ENCODE measurements at places on chromosomes 2 and 18.
A peak's percentile ranks its signal among the peaks of the same experiment; 100 is the strongest.

DNA sequence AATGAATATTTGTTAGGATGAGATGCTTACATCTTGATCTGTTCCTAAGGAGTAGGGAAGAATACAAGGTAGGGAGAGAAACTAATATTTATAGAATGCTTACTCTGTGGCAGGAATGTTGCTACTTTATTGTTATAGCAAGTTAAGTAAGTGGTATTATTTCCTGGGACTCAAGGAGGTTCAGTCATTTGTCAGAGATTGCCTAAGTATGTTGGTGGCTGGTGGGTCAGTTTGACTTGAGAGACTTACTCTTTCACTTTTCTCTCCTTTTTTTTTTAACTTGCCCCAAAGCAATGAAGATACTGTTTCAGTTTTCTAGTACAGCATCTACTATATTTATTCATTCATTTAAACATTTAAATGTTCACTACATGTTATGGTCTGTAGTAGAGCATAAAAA, 209.2 kb upstream of the STON1 start:
- no peak for DNase-seq

GRCh38 chr2:36409935-36410334, 54.4 kb downstream of the CRIM1 start:
- DNase-seq = no peak

DNA sequence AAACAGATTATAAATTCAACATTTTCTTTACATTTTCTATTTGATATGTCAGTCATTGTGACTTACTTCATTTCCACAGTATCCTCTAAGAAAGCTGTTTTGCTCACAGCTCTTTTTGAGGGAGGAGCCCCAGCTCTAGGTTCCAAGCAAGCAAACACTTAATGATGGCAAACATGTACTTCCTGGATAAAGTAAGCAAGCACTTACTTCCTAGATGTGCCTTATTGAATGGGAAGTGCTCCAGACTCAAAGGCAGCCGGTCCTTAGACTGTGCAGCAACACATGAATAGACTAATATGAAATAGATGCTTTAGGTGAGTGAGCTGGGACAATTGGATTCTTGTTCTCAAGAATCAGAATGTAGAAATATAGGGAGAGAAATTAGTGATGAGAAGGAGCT, 2149.8 kb upstream of the PIK3C3 start:
- DNase-seq = no peak

DNA sequence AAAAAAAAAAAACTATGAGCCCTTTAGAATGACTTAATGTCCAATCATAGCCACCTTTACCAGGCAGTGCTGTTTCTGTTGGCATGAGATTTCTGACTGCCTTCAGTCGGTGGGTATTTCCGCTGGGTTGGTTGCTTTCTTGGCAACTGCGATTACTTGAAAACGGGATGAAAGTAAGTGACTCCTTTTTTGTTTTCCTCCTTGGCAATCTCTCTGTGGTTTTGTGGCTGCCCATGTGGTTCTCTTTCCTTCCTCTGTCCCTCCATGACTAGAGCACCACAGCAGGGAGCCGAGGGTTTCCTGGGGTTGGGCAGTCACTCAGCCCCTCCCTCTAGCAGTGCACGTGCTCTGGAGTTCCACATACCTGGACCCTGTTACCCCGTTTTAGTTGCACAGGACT, 112.1 kb downstream of the KLHL29 start:
- DNase-seq = no peak

- no peak for DNase-seq
These were observed 15.4 kb downstream of the BCL11A start for GRCh38 chr2:60538101-60538500.

DNA sequence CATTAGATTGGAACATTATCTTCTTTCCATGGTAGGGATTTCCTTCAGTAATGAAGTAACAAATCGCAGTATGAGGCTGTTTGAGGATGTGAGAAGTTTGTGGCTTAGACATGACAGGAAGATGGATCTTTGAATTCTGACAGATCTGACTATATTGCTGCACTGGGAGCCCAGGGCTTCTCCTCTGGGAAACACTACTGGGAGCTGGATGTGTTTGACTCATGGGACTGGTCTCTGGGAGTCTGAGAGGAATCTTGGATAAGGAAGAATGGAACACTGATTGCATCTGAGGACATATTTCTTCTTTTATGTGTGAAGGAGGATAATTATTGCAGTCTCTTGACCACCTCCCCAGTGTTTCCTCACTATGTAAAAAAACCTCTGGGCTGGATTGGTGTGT, 77.2 kb upstream of the ST6GAL2 start:
- DNase-seq = no peak

- no peak for DNase-seq
These were observed 157.2 kb downstream of the WDSUB1 start for GRCh38 chr2:159129269-159129668.

GRCh38 chr18:32328379-32328778, 138.5 kb downstream of the MEP1B start:
- DNase-seq = no peak

- DNase-seq = no peak
These were observed 33.3 kb upstream of the E2F6 start for GRCh38 chr2:11499081-11499743.

DNA sequence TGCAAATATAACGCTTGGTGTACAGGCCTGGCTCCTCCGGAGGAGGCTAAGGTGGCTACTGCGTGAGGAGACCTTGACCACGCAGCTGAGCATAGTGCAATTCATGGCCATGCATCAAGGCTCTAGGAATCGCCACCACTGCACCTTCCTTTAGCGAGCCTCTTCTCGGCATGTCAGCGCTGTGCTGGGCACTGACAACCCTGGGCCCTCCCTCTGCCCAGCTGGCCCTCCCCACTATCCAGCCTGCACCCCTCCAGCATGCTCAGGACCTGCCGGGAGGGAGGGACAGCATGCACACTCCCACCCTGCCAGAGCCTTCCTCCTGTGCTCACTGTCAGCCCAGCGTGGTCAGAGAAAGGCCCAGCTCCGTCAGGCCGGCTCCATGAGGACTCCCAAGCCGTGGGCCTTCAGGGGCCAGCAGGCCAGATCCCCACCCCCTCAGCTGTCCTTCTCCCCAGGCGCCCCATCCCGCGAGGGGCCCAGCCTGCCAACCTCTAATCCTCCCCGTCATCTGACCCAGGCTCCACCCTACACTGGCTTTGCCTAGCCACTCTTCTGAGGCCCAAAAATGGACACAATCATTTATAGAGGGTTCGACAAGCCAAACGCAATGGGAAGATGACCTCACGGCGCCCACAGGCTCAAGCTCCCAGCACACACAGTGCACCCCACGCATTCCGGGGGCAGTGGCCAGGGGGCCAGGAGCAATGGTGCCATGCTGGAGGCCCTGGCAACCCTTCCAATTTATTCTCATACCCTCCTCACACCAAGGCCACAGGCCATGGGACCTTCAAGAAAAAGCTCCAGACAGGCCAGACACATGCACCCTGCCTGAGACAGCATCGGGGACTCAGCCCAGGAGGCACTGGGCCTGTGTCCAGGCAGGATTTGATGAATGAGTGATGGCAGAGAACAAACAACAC, 3.5 kb downstream of the BIN1 start:
- no peak for DNase-seq

GRCh38 chr2:80438686-80439085, 134.1 kb upstream of the LRRTM1 start:
- DNase-seq = no peak

DNA sequence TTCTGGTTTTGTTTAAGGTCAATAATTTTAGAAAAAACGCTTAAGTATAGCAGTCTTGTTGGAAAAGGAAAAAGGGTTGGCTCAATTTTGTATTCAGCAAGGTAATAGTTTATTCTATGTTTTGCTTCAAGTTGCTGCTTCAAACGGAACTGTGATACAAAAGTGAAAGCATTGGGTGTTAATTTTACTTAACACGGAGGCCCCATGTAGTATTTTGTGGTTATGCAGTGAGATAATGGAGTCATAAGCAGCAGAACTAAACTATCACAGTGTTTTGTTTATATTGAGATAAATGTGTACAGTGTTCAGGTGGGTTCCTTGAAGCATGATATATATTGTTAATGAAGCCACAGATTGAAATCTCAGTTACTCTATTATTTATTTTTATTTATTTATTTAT, 67.0 kb upstream of the LYPD6B start:
- DNase-seq = no peak

DNA sequence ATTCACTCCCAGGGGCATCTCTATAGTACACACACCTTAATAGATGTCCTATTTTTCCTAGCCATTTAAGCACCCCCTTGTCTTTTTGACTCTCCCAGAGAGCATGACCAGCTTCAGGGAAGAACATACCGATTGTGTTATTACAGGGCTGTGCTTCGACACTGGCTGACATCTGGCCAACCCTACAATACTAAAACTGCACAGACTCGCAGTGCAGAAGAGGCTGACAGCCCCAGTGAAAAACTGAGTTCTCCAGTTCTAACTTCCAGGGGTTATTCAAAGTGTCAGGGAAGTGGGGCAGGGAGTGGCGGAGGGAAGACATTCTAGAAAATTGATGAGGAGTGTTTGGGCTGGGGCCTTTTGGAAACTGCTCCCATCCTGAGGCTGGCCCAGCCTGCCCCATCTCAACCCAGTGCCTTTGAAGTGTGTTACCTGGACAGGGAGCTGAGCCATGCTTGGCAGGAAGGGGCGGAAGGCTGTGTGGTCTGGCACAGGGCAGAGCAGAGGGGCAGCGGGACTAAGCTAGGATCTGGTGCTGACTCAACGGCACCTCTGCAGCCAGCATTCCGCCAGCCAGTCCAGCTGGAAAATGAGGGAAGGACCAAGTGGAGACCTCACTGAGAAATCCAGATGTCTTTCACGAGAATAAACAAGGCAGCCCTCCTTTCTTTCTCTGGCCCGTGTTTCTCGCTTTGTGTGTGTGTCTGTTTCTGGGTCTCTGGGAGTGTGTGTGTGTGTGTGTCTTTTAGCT, 15.4 kb upstream of the IGFBP5 start:
- no peak for DNase-seq

DNA sequence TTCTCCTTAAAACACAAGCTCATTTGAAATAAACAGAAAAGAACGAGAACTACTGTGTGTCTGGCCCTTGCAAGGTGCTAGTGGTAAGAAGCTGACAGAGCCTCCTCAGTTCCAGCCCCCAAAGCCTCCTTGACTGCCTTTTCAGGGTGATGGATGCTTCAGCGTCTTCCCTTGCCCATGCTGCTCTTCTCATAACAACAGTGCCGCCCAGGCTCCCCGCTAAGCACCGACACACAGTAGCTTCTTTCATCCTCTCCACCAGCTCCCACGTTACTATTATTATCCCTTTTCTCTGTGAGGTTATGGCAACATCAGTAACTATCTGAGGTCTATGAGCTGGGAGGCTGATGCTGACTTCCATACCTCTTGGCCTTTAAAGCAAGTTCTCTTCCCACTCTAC, 418.6 kb downstream of the TSN start:
- no peak for DNase-seq

GRCh38 chr2:69946351-69947324, 14.8 kb downstream of the ASPRV1 start:
- peak; percentile 36 for DNase-seq

DNA sequence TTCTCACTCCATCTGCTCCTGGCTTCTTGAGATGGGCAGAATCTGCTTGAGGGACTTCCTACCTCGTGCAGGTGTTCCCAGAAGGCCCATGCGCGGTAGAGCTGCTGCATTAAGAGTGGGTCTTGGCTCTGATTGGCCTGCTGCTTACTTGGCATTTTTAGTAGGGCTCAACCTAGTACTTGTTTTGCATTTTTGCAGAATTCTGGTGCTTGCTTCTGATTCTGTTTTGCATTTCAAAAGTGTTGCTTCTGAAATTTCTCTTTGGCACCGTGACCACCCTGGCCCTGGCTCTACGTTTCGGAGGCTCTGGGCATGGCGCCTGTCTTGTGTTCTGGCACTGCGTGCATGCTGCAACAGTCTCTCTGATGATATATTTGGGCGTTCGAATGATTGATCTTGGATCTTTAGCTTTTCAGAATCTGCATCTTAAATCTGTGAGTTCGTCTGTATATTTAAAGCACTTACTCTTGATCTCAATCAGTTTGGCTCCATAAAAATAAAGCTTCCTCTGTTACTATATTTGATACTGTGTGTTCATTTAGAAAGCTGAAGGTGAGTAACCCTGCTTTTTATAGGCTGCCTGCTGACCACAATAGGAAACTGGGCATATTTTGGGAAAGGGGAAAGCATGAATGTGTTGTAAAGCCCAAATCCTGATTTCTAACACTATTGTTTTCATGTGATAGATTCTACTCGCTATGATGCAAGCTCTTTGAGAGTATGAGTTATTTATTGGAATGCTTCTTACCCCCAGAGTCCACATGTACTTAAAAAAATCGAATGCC, 22.2 kb downstream of the EFR3B start:
- no peak for DNase-seq

GRCh38 chr2:10658041-10658913, 31.5 kb downstream of the NOL10 start:
- no peak for DNase-seq

GRCh38 chr2:1516798-1517060, 103.5 kb downstream of the TPO start:
- no peak for DNase-seq

- no peak for DNase-seq
These were observed 191.9 kb upstream of the CHAC2 start for GRCh38 chr2:53575721-53576124.

DNA sequence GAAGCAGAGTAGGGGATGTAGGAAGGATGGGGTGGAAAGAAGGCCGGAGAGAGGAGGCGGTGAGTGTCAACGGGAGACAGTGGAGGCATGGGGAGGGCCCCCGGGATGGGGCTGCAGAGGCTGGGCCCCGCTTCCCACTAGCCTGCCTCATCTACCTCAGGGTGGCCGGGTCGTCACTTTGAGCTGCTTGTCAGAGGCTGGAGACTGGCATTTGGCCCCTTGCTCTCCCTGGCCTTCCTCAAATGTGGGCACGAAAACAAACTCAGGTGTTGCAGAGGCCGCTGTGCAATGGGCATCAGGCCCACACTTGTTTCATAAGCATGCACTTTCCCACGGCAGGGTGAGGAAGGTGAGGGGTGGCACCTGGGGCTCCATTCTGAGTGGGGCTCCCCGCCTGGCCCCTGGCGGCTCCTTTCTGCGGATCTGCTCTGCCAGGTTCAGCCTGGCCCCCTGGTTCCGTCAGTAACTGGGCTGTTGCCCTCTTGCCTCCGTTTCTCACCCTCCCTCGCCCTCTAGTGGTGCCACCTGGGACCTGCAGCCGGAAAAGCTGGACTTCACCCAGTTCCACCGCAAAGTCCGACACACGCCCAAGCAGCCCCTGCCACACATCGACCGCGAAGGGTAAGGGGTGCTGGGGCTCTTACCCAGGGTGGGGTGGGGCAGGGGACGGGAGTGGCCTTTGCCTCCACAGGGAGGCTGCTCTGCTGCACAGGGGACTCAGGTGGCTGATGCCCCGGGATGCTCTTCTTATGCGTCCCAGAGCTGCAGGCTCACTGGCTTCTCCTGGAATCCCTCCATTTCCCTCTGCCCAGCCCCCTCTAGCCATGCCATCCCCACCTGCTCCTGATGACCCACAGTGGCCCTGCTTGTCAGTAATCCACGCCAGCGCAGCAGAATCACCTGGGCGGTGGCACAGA, 125.4 kb downstream of the CTIF start:
- DNase-seq = peak; percentile 11

Measured in effector memory CD4-positive, alpha-beta T cell (primary cell).